Vagina (tissue), 2 donors: ENCODE measurements at places on chromosomes 6 and 20.

DNA sequence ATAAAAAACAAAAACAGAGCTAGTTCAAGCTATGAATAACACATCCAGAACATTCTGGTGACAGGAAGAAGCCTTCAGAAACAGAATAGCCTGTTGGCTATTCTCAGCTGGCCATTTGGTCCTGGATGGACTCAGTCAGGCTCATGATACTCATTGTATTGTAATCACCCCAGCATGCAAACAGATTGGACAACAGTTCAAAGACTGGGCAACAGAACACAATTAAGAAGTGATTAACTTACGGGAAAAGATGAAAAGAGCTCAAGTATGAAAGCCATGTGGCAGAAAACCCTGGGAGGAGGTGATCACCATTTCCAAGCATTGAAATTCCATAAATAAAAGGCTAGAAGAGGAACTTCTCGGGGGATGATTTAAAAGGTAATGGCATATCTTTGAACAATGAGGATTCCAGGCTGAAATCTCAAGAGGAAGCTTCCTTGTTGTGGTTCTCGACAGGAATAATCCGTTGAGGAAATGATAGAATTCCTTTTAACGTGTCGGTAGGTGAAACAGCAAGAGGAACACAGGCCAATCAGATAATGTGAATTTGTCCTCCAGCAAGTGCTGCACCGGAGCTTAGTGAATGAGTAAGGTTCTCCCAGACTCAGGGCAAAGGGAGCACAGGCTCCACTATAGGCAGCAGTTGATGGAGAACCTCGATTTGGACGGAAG, 172.4 kb downstream of the BCAS1 start:
- DNase-seq = no peak

GRCh38 chr6:138958595-138958994, 29.5 kb downstream of the REPS1 start:
- no peak for DNase-seq

- no peak for DNase-seq
Observed at GRCh38 chr6:163960128-163960527, 545.6 kb downstream of the QKI start.

GRCh38 chr6:106514583-106514885, 114.8 kb downstream of the RTN4IP1 start:
- DNase-seq = no peak

GRCh38 chr6:26258212-26258977, 106.6 kb upstream of the BTN3A2 start:
- DNase-seq = no peak

- DNase-seq = no peak
Observed at GRCh38 chr6:144215402-144215931, 65.2 kb downstream of the STX11 start.

- DNase-seq = no peak
Observed at GRCh38 chr20:38227420-38228360, 32.8 kb downstream of the KIAA1755 start.

DNA sequence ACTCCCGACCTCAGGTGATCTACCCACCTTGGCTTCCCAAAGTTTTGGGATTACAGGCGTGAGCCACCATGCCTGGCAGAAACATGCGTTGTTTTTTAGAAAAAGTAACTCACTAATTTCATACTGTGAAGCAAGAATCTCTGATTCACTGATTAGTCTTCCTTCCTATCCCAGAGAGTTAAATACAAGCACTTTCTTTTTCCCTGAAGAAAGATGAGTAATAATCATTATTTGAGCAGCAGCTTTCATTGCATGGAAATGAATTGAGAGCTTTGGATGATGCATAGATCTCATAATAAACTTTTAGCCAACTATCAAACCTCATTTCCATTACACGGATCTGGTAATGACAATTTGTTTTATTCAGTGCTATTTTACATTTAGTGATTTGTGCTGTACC, 892.5 kb upstream of the EYS start:
- DNase-seq = no peak

DNA sequence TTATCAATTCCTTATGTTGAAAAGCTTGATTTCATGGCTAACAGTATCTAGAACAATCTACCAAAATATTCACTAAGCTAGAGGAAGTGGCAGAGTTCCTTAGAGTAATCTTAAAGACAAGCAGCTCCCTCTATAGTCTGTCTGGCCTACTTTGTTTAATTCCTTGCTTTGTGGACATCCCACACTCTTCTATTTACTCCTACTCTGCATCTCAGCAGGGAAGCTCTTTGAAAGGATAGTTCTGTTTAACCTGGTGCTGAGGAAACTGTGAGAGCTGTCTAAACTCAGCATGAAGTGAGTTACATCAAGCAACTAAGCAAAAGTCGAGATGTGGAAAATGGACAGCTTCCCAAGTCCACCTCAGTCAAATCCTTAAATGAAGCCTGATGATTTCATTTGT, 4.3 kb downstream of the REV3L start:
- no peak for DNase-seq

GRCh38 chr6:5471044-5471443, 209.7 kb downstream of the FARS2 start:
- DNase-seq = no peak

GRCh38 chr6:131755597-131755996, 44.8 kb upstream of the CTAGE9 start:
- DNase-seq = no peak

DNA sequence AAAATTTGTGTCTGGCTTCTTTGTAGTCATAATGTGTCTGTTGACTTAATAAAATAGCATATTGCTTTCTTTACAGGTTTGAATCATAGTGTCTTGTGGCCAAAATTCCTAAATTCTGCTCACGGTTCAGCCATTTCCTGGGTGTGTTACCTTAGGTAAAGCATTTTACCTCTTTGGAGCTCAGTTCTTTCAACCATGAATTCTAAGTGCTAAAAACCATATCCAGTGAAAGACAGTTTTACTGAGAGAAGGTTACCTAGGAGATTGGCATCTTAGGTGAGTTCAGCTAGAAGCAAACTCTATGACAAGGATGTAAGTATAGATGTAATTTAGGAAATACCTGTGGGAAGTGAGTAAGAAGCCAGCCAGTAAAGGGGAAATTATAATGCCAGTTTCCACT, 20.7 kb downstream of the CRYBG1 start:
- DNase-seq = no peak

GRCh38 chr20:46027245-46027853, 1.7 kb upstream of the SLC12A5 start:
- no peak for DNase-seq

DNA sequence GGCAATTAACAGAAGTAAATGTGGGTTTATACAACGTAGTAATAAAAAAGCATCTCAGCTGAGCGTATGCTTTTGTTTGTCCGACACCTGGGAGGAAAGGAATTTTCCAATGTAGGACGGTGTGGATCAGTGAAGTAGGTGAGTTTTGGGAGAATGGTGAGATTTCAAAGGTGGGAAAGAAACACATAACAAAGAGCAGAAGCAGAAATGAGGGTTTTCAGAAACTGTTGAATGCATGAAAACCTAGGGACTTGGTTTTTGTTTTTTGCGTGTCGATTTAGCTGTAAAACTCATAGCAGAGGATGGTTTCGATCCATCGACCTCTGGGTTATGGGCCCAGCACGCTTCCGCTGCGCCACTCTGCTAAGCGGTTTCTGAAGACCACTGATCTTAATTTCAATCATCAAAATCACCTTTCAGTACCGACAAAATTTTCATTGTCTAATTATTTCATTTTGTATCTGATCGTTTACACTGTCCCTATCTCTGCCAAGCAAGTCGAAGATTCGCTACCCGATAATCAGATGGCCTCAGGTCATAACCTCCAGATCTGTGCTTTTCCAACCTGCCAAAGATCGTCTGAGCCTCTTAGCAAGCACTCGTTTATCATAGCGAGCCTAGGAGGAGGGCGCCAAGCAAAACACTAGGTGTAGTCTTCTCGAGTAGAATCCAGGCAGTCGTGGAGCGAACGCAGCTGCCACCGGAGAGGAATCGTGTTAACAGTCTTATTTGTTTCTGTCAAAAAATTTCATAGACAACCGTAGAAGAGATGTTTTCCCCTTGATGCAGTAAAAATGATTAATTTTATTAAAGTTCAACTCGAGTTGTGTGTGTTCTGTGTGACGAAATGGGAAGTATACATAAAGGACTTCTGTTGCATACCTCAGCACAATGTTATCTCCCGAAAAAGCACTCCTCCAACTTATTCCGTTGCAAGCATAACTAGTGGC, 20.9 kb upstream of the POM121L2 start:
- DNase-seq = no peak

- no peak for DNase-seq
Observed at GRCh38 chr6:43900916-43901732, 131.1 kb downstream of the VEGFA start.

- DNase-seq = no peak
Observed at GRCh38 chr6:135853986-135854385, 2.5 kb downstream of the PDE7B start.

DNA sequence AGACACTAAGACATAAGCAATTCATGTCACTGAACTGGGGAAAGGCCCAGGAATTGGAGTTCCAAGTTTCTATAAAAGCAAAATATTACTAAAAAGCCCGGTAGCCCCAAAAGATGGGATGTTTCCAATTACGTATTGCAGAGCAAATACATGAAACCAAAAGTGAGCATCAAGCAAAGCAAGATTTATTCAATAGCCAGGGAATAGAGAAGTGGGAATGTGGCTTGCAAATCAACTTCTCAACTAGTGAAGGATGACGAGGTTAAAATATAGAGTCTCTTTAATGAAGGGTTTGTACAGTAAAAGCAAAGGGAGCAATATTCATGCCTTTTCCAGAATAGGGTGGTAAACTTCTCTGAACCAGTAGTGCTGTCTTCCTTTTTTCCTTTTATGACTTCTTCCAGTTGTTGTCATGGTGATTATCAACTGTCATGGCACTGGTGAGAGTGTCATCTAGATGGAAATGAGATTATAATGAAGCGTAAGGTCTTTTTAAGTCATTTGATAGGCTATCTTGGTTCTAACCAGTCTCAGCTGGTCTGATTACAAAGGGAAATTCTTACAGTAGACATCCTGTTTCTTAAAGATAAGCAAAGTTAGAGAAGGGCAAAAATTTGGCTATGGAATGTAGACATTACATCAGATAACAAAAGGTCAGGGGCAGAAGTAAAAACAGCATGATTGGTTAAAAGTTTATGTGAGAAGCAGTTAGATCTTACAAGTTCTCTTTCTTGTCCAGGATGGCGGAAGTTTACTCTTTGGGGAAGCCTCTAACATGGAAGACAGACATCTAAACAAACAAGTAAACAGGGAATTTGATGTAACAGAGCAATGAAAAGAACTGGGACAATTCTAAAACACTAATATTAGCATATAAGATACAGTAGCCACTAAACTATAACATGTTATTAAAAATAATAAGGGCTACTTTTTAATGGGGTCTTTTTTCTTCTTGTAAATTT, 96.9 kb downstream of the TBX18 start:
- no peak for DNase-seq

DNA sequence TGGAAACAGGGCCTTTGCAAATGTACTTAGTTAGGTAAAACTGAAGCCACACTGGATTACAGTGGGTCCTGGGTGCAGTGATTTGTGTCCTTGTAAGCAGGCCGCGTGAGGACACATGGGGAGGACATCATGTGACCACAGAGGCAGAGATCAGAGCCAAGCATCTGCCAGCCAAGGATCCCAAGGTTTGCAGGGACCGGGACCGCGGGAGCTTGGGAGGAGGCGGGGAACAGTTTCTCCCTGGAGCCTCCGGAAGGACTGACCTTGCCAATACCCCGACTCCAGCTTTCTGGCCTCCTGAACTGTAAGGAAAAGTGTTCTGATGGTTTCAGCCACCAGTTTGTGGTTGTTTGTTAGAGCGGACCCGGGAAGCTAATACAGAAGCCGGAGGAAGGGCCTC, 500.9 kb downstream of the PREX1 start:
- no peak for DNase-seq

DNA sequence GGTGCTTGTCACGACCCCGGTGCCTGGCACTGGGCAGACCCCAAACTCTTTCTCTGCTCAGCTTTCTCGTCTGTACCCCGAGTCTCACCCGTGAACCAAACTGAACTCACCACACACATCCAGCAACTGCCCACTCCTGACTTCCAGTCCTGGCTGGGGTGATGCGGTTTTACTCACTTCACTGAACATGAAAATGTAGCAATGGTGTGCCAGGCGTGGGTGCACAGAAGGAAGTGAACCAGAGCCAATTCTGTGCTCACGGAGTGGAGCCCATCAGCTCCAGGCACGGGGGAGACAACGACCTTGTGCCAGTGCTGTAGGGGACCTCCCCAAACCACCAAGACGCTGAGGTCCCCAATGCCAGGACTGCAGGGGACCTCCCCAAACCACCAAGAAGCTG, 78.7 kb upstream of the AFDN start:
- DNase-seq = no peak

GRCh38 chr6:170063851-170064602, 226.9 kb downstream of the DLL1 start:
- no peak for DNase-seq

DNA sequence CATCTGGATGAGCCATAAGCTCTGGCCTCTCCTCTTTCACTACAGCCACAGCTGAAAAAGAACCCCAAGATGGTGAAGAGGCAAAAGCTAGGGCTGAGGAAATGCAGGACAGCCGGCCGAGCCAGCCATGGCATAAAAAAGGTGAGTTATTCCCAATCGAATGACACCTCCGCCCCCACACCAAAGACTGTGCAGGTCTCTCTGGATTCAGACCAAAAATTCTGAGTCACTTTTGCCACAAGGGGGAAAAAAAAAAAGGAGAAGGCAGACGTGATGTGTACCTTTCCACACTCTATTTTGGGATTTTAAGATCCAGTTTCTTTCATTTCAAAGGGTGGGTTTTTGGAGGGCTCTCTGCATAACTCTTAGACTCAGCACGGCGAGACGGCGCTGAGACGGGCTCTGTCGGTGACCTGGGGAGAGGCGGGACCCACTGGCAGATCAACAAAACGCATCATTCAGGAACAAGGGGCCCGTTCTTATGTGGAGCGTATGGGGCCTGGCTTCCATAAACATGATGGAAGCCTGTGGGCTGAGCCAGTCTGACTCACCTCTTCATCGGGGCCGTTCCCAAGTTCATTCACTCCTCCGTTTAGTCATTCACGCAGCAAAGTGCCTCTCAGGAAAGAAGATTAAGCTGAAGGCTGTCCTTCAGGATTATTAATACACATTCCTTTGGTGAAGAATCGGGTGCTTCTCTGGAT, 54.8 kb downstream of the NFATC2 start:
- no peak for DNase-seq

DNA sequence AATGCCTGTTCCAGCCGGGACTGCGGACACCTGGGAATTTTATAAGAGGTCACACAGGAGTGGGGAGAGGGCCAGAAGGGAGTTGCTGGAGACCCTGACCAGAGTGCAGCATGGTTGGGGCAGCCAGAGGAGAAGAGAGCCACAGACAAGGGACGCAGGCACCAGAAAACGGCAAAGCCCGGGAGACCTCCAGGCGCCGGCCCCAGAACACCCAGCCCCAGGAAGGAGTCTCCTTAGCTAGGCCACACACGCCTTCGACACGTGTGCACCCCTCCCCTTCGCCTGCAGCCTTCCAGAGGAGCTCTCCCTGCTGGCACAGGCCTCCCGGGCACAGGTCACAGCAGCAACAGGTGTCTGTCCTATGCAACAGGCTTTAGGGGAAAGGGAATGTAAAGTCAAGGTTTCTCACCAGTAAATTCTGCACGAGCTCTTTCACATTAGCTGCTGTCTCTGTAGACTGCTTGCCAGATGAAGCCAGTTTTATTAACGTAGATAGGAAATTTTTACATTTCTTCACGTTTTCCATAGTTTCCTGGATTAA, 57.0 kb downstream of the TAF4 start:
- DNase-seq = no peak
